ENCODE measurements at places on chromosomes 5 and 9.

- no peak for DNase-seq
Measured at GRCh38 chr9:138065287-138065686, 187.7 kb downstream of the CACNA1B start.

- DNase-seq: no peak
Measured at GRCh38 chr9:115733318-115734110, 420.1 kb upstream of the PAPPA start.

- no peak for DNase-seq
Measured at GRCh38 chr5:135007749-135008363, 26.2 kb downstream of the PITX1 start.

DNA sequence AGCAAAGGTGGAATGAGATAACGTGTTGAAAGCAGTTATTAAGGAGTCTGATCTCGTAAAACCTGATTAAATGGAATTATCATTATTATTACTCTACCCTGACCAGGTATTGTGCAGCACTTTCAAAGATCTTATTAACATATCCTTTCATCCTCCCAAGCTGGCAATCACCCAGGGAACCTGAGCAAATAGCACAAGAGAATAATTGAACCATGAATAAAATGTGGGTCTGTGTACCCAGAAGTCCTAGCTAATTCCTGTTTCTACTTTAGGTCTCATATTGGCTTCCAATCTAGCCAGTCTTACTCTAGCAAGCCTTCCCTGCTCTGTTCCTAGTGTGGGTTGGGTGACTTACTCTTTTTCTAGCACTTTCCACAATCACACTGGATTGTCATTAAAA is 162.2 kb upstream of the STK32A start:
- DNase-seq: no peak

GRCh38 chr9:6703898-6704639 is 53.7 kb upstream of the KDM4C start:
- DNase-seq: peak; percentile 68

DNA sequence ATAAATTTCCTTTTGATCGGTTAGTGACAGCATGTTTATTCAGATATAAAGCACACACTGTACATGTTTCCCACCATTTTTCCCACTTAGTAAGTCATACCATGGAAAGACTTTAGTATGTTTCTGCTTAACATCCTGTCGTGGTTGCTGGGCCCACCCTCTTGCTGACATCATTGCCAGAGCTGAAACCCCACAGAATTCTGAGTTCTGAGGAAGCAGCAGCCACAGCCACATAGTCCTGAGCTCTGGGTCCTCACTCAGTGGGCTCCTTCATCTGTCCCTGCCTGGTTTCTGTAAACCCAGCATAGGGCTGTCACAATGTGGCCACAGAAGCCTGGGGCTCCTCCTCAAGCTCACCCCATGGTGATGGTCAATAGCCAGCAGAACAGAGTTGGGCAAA is 441.5 kb downstream of the ENC1 start:
- DNase-seq: no peak

DNA sequence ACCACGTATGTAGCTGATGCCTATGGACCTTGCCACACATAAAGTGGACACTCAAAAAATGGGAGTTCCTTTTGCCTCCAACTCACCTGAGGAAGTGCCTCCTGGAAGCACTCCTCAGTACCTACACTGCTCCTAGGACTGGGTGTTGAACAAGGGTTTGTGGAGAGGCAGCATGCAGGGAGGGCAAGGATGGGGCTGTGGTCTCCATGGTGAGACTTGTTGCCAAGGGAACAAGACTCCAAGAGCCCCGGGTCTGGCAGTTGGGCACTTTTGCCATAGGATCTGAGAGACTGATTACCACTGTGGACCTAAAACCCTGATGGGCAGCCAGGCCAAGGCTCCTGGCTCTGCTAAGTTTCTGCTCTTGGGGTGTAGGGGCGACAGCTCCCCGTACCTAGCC is 6.9 kb upstream of the NR5A1 start:
- DNase-seq: no peak

GRCh38 chr5:81140943-81141342 is 92.2 kb upstream of the CKMT2 start:
- DNase-seq: no peak

GRCh38 chr9:98584059-98584458 is 124.7 kb downstream of the GABBR2 start:
- DNase-seq: no peak

GRCh38 chr9:114156657-114157421 is 1.5 kb downstream of the COL27A1 start:
- no peak for DNase-seq

- DNase-seq: peak; percentile 5
Measured at GRCh38 chr5:10283927-10284635, 23.6 kb downstream of the CMBL start.

DNA sequence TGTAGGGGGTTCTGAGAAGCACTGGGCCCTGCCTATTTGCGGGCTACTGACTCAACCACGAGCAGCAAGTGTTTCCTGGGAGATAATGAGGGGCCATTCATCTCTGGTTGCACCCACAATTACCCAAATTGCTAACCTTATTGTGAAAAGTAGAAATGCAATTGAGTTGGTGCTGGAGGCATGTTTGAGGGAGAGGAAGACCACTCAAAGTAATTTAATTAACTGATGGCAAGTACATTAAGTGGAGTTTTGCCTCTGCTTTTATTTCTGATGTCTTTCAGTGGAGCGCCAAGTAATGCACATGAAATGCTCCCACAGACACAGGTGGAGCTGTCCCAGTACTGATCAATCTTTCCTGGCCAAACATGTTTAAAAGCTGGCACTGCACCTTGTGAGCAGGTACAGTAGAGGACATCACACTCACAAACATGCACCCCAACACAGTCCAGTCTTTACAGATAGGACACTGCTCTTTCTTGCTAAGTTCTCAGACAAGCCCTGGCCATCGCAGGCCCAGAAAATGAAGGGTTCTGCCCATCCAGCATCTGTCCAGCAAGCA is 195.4 kb downstream of the HSPA4 start:
- DNase-seq: no peak

DNA sequence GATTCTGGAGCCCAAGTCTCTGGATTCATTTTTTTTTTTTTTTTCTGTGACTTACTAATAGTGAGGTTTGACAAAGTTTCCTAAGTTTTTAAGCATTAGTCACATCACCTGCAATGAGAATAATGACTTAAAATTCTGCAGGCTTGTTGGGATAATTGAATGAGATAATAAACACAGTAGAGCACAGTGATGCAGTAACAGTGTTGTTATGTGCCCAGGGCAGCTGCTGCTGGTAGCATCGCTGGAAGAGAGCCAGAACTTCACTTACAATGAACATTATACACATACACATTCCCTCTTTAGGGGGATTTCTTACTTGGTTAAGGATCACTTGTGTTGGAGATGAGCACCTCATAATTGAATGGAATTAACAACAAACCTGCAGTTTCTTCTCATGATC is 78.9 kb downstream of the ALDH7A1 start:
- DNase-seq: no peak

GRCh38 chr5:65017636-65018035 is 248.9 kb downstream of the CWC27 start:
- DNase-seq: no peak

- DNase-seq: no peak
Measured at GRCh38 chr9:85971731-85972130, 30.8 kb downstream of the NAA35 start.

- no peak for DNase-seq
Measured at GRCh38 chr5:10634050-10634449, 70.2 kb downstream of the ANKRD33B start.

GRCh38 chr5:177376107-177376506 is 8.1 kb upstream of the SLC34A1 start:
- no peak for DNase-seq

DNA sequence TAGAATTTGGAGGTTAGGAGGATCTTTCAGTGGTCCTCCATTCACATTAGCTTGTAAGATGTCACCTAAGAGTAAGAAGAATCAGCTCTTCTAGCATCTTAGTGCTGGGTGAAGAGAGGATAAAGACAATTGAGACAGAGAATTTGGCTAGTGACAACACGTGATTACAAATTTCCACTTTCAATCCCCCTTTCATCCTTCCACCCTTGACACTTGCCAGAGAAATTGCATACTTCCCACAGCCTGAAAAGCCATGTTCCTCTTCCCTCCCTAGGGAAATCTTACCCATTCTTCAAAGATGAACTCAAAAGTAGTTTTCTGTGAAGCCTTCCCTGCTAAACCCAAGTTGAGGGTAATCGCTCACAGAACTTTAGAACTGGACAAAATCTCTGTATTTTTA is 282.6 kb upstream of the PTGER4 start:
- DNase-seq: no peak

GRCh38 chr9:115596021-115596745 is 478.2 kb upstream of the TNC start:
- no peak for DNase-seq

DNA sequence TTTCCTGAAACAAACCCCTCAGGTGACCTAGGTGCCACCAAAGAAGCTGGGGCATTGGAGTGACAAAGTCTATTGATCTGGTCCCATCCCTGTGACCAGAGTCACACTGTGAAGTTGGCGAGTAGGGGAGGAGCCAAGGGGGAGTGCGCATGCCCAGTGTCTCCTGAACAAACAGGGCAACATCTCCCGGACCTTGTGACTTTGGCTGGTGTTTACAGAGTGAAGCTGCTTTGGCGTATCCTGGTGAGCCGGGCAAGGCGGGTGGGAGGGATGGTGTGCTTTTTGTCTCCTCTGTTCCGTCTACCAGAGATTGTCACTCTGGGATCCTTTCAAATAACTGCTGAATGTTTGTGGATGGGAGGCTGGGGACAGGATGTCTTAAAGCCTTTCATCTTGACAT is 204.5 kb downstream of the HSPA4 start:
- no peak for DNase-seq

DNA sequence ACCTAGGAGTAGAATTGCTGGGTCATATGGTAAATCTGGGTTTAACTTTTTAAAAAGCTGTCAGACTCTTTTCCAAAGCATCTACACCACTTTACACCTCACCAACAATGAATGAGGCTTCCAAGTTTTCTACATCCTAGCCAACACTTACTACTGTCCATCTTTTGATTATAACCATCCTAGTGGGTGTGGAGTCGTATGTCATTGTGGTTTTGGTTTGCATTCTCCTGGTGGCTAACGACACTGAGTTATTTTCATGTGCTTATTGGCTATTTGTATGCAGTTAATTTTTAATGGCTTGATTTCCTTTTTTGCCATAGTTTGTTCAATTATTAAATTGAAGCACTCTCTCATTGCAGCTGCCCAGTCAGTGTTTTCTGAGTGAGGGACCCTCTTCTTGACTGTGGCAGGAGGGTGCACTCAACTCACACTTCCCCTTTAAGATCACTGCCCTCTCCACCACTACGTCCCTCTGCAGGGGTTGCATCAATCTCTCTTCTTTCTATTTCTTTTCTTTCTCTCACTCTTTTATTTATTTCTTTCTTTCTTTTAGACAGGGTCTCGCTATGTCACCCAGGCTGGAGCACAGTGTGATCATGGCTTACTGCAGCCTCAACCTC is 182.3 kb downstream of the C9orf152 start:
- DNase-seq: no peak

DNA sequence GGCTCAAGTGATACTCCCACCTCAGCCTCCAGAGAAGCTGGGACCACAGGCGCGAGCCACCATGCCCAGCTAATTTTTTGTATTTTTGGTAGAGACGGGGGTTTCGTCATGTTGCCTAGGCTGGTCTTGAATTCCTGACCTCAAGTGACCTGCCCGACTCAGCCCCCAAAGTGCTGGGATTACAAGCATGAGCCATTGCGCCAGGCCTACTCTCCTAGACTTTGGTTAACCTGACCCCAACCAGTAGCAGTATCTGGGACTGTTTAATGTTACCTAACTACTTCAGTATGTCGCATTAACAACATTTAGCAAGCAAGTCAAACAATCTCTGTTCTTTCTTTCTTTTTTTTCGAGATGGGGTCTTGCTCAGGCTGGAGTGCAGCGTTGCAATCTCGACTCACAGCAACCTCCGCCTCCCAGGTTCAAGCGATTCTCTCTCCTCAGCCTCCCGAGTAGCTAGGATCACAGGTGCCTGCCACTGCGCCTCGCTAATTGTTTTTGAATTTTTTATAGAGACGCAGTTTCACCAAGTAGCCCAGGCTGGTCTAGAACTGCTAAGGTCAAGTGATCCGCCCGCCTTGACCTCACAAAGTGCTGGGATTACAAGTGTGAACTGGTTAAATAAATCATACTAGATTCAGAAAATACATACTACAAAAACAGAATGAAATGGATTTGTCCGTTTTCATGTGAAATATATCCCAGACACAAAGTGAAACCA is 2.0 kb downstream of the AK3 start:
- no peak for DNase-seq

- DNase-seq: no peak
Measured at GRCh38 chr9:133783331-133783731, 45.2 kb upstream of the SARDH start.

DNA sequence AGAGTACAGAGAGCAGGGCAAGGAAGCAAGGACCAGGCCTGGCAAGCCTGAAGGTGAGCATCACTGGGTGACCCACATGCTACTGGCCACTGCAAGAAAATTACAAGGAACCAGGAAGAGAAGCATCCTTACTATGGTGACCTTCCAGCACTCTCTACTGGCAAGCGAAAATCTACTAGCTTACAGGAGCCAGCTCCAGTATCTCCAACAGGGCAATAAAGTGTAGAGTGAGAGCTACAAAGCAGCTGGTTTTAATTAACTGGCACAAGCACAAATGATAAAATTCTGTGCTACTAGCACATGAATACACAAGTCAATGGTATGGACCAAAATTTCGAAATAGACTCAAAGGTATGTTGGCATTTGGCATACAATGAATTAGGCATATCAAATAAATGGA is 113.3 kb upstream of the CAST start:
- DNase-seq: no peak

DNA sequence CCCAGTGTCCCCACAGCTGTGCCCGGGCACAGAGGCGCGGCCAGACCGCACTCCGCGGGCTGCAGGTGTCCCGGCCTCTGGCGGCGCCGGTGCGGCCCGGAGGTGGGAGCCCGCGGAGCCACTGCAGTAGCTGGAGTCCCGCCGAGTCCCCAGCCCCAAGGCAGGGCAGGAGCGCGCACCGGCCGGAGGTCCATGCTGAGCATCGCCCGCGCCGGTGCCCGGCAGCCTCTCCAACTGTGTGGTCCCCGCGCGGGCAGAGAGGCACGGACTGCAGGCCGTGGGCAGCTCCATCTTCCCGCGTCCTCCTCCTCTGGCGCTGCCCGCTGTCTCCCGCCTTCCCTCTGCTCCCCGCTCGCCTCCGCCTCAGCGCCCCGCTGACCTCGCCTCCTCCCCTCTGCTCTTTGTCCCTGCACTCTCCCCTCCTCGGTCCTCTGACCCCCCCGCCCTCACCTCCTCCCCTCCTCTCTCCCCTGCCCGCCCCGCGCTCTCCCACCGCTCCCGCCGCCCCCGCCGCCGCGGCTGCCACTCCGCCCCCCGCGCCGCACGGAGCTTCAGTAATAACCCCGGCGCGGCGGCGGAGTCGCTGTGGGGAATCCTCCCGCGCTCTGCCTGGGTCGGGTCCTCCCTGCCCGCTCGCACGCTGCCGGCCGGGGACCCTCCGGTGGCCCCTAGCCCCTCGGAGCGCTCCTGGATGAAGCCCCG is at the start of gene ADAMTS16:
Gene ADAMTS16, plus strand, starts transcription at position 554 of the 702 bp plus-strand sequence. Its CDS starts 138 bp downstream, at position 692.
- no peak for DNase-seq

- DNase-seq: no peak
Measured at GRCh38 chr5:79938468-79938867, 52.6 kb downstream of the MTX3 start.

GRCh38 chr5:3234566-3234965 is 361.1 kb upstream of the IRX1 start:
- no peak for DNase-seq

GRCh38 chr9:81871695-81872094 is 56.5 kb upstream of the SPATA31D4 start:
- DNase-seq: no peak
